Fibroblast of skin of left biceps (primary cell): ENCODE measurements at places on chromosomes 12 and 14.

GRCh38 chr12:117084405-117085317, 14.6 kb downstream of the TESC start:
- no peak for DNase-seq

DNA sequence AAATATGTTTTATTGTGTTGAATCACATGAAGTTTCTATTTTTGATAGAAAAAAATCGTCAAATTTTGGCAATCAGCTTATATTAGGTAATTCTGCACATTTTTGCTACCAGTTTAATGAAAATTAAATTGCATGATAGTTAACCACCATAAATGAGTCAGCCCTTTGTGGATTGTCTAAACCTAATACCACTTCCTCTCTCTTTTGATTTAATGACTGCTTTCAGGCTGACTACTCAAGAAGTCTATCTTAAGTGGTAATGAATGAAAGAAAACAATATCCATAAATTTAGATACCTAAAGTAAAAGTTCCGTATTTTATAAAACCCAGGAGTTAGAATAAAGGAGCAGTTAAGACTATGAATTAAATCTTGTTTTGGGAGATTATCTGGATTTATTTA, 450.5 kb downstream of the TMEM117 start:
- no peak for DNase-seq

DNA sequence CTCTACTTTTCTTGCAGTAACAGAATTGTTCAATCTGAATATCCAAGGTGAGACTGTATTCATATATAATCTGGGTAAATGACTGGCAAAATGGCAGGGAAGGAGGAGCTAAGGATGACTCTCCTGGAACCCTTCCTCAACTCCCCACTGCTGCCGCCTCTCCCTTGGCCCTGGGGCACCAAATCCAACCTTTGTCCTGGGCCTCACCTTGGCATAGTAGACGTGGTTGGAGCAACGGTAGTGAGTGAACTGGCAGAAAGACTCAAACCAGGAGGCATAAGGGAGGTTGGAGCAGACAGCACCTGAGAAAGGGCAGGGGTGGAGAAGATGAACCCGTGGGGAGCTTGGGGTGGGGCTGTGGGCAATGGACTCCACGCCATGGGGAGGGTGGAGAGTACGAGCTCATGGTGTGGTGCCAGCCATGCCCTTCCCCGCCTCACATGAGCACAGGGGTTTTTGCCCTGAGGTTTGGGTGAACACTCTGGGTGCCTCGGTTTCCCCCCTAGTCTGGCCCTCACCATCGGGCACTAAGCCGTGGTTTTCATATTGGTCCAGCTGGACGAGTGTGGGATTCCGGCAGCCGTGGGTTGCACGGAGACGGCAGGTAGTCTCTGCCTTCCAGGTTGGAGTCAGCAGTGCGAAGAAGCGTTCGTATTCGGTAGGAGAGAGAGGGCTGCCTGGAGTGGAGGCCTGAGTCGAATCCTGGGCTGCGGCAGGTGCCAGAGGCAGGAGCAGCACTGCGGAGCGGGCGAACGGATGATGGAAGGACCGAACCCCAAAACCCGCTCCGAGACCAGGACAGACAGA, 753 bp downstream of the ACRBP start:
- no peak for DNase-seq

DNA sequence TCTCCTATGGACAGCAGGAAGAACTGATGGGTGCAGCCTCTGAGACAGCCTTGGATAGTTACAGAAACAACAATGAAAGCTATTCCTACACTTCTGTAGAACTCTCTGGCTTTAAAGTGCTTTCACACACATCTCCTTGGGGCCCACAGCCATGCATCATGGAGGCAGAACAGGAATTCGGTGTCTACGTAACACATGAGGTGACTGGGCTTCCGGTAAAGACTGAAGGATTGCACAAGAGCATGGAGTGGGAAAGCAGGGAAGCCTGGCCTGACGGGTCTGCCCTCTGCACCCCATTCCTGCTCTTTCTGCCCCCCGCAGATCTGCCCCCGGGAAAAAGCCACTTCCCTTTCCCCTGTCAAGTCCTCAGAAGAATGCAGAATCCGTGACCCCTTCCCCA, 82.6 kb downstream of the VWF start:
- DNase-seq: no peak

GRCh38 chr12:93081810-93082165, 152.7 kb upstream of the EEA1 start:
- no peak for DNase-seq

DNA sequence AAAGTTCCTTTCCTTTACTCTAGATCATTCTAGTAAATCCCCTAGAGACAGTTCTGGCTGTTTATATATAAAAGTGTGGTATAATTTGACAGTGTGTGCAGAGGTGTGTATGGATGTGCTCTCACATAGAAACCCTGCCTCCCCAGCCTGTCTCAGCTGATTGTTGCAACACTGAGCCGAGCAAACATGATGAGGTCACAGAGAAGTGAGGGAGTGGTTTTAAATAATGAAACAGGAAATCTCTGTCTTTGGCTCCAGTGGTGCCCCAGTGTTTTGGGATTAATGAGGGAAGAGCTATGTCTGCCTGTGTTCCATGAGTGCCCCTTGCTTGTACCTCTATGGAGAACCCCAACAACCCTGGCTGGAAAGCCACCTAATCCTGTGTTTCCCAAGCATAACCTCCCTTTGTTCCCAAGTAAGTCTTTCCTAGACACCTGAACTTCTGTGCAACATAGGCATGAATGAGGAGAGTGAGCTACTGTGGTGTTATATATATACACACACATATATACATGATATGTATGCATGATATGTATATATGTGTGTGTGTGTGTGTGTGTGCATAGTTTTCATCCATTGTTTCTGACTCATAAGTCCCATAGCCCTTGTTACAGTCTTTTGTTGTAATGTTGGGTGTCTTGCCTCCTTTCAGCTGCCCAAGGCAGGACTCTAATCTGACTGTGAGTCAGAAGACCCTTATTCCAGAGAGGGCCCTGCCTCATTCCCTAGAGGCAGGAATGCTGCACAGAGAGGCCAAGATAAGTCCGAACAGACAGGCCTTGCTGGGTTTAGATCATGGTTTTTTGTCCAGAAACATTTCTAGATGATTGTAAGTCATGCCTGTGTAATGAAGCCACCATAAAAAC, 18.0 kb downstream of the TRAF3 start:
- DNase-seq: peak; percentile 78

GRCh38 chr14:91519239-91520036, 9.3 kb upstream of the PPP4R3A start:
- no peak for DNase-seq

GRCh38 chr12:116257215-116257614, 20.3 kb downstream of the MED13L start:
- no peak for DNase-seq

GRCh38 chr12:66280561-66280960, 21.7 kb upstream of the HELB start:
- DNase-seq: no peak

DNA sequence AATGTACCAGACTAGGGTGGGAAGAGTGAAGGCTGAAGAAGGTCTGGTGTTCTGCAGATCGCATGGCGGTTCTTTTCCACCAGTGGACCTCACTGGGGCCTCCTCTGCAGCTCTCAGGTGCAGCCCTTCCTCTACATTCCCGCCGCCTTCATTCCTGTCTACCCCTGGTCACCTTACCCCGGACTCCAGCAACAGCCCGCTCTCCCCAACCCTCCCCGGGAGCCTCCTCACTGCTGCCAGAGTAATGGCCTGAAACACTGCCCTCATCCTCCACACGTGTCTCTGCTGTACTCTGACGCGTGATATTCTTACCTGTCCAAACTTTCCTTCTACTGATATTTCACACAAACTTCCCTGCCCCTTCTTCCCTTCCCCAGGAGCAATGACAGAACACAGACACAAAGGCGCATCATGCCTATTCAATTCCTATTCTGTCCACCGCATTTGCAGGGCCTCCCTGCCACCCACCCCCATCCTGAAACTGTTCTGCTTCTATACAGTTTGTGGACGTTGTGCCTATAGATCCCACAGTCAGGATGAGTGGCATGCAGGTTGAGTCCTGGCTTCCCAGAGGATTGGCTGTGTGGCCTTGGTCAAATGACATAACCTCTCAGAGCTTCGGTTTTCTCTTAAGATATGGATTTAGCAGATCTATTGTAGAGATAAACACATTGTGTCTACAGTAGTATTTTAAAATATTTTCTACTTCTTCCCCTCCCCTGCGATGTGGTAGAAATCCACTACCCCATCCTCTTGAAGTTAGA, 1.7 kb upstream of the NUAK1 start:
- no peak for DNase-seq

DNA sequence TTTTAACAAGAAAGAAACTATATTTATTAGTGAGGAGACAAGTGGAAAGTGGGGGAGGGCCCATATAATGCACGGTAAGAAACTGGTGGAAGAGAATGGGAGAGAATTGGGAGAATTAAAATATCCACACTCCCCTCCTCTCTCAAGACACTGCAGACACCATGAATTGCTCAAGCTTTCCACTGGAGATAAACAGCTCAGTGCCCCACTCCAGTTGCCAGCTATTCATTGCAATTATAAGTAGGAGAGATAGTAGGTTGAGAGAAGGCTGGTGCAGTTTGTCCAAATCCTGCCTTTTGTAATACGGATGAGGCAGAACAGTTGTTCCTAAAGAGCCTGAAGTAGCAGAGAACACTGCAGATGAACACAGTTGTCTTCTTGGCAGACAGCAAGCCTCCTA, 38.2 kb downstream of the DCAF5 start:
- no peak for DNase-seq

DNA sequence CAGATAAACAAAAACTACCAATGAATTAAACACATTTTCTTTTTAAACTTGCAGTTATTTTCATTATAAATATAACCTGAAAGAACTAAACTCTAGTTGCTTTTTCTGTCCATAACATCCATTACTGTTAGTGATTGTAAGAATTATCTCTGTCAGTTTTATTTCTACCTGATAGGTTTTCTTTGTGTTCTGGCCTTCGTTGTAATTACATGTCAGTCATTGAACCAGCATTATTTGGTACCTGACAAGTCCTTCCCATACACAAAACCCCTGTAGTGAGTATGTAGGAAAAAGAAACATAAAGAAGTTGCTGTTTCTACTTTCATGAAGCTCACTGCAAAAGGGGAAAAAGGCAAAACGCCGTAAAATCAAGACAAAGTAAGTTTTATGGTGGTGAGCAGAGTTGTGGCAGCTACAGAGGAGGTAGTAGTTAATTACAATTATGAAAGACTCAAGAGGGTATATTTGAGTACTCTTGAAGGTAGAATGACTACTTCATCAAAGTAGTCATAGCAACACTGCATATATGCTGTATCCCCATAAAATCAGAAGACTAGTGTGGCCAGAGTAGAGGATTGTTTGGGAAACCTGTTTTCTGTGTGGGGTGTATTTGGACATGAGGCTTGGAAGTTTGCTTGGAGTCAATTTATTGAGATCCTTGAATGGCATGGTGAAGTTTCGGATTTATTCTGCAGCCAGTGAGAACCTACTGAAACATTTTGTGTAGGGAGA, 102.8 kb downstream of the SLC5A8 start:
- DNase-seq: no peak

GRCh38 chr12:85654456-85654840, 181.8 kb downstream of the RASSF9 start:
- DNase-seq: no peak

DNA sequence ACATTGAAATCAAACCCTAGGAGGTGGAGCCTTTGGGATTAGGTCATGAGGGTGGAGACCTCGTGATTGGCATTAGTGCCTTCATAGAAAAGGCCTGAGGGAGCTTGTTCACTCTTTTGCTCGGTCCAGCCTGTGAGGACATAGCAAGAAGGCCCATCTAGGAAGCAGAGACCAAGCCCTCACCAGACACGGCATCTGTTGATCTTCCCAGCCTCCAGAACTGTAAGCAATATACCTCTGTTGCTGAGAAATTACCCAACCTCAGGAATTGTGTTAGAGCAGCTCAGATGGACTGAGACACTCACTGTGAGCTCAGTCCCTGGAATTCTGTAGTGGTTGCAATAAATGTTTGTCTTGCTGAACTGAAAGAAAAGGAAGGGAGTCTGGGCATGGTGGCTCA, 116.2 kb upstream of the MAP1LC3B2 start:
- no peak for DNase-seq
